ENCODE measurements at places on chromosomes 6 and 20.

DNA sequence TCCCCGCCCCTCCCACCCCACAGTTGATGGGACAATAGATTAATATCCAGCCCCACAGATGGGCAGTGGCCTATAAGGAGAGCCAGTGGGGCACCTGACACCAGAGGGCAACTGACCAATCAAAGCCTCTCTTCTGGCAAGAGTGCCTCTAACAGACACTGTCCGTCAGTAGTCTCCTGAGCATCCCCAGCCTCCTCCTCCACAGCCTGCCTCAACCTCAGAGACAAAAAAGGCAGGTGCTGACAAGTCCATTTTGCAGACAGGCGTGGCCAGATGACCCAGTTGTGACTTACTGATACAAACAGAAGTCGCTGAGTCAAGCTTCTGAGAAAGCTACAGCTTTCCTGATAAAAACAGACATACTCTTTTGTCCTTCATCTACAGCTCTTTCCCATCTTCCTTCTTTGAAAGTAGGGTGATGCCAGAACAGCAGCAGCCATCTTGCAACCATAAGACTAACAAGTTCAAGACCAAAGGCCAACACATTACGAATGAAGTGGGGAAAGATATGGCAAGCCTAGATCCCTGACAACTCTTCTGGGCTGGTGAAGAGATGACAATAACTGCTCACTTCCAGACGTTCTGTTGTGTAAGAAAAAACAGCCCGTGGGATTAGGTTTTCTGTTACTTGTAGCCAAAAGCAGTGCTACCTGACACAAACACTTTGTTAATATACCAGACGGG is 12.3 kb downstream of the PPIL1 start:
- no peak for DNase-seq

DNA sequence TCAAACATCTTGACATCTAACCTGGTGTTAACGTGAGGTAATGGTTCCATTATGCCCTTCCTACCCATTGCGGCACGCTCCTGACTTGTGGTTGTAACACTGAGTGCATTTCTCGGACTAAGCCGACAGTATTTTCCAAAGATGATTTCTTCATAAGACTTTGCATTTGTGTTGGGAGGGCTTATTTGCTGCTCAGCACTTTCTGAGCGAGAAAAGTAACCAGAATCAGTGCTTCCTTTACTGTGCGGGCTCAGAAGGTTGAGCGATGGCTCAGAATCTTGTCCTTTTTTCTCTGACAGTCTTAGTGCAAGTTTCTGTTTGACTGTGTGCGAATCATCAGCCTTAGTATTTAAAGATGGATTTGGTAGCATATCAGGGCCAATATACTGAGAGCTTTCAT is 171.7 kb downstream of the HIVEP2 start:
- no peak for DNase-seq

- DNase-seq = peak; percentile 63
Observed at GRCh38 chr6:156977527-156978291, 200.5 kb downstream of the ARID1B start.

DNA sequence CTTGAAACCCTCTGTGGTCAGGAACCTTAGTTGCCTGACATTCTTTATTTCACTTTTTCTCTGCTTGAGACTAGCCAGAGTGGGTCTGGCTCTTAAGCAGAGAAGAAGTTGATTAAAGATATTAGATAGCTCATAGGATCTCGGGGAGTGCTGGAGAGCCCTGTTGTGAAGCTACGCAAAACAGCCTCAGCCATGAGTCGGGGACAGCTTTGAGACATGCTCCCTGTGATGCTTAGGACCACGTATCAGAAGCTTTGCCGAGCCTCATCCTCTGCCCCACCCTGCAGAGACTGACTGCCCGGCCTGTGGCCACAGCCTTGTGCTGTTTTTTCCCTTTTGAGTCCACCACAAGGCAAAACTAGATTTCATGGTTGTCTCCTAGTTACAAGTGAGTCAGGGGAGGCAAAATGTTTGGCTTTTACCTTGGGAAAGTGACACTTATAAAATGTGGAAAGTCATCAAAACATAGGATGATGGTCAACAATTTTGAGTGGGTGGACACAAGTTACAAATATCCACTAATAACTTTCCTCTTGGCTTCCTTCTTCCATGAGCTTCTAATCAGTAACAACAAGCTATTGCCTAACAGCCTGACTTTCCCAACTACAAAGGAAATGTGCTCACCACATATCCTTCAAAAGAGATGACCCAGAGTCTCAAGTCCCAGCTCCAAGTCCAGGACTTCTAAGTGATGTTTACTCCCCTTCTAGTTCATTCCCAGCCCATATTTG is 108.4 kb downstream of the JAG1 start:
- DNase-seq = no peak

GRCh38 chr6:18533793-18534192 is 146.6 kb downstream of the RNF144B start:
- no peak for DNase-seq
